ENCODE measurements at places on chromosomes 12 and 14.
A peak's percentile ranks its signal among the peaks of the same experiment; 100 is the strongest.

DNA sequence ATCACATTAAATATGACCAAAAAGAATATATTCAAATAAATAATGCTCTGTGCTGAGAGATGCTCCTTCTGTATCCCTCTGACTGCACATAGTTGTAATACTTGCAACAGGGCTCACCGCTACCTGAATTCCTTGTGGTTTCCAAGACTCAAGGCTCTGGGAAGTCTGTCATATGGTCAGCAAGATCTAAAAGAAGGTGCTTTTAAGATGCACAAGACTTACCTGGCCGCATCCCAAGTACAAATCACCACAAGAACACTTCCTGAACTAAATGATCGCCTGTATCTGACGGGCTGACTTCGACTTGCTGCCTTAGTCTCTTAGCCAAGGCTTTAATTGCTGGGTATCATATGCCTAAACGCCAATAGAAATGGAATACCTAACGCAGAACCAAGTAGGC, 67.2 kb downstream of the HECTD4 start:
- no peak for DNase-seq

DNA sequence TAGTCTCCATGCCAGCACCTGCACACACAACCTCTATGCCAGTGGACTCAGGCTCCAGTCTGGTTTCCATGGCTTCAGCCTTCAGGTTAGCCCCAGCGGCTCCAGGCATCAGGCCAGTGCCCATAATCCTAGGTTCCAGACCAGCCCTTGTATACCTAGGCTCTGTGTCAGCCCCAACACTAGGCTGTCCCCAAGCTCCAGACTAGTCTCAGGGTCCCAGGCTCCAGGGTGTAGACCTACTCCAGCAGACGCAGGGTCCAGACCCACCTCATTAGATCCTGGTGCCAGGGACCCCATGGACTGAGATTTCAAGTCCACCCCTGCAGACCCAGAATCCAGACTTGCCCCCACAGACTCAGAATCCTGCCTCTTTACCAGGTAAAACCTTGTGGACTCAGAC, 275.9 kb downstream of the SLC16A7 start:
- no peak for DNase-seq

DNA sequence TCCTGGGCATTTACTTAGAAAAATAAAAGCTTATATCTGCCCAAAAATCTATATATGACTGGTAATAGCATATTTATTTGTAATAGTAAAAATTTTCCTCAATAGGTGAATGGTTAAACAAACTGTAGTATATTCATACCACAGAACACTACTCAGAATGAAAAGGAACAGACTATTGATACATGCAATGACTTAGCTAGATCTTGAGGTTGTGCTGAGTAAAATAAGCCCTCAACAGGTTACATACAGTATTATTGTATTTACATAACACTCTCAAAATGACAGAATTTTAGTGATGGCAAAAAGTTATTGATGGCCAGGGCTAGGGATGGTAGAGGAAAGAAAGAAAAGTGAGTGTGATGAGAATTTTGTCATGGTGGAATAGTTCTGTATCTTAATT, 178.4 kb downstream of the BMP4 start:
- DNase-seq = no peak

GRCh38 chr12:107126796-107127481, 33.6 kb upstream of the CRY1 start:
- DNase-seq = no peak

DNA sequence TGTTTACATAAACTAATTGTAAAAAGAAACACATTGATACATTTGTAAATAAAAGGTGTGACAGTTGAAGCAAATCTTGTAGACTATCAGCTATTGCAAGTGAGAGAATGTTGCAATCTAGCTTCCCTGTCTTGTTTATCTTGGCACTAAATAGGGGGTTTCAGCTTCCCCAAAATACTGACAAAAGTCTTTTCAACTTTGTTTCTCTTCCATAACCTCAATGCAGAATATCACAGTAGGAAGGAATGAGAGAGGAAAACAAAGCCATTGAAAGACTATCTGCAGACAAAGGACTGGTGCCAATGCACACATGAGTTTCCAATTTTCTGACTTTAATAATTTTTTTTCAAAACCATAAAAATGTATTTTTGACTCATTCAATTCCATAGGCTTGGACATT, 886.2 kb upstream of the MGAT4C start:
- DNase-seq = no peak

DNA sequence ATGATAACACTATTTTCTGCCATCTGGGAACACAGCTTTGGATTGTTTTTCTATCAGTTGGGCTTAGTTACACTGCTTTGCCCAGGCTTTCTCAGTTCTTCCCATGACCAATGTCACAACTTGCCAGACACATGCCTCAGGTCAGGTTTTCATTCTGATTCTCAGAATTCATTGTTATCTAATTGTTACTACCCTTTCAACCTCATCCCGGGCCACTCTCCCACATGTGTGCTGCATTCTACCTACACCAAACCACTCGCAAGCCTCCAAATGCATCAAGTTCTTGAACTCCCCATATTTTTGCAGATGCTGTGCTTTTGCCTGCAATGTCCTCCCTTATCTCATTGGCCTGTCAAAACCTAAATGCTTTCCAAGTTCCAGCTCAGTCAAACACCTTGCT, 36.3 kb downstream of the NELL2 start:
- peak; percentile 37 for DNase-seq

GRCh38 chr12:52022841-52023181, 16.1 kb downstream of the TAMALIN start:
- no peak for DNase-seq

DNA sequence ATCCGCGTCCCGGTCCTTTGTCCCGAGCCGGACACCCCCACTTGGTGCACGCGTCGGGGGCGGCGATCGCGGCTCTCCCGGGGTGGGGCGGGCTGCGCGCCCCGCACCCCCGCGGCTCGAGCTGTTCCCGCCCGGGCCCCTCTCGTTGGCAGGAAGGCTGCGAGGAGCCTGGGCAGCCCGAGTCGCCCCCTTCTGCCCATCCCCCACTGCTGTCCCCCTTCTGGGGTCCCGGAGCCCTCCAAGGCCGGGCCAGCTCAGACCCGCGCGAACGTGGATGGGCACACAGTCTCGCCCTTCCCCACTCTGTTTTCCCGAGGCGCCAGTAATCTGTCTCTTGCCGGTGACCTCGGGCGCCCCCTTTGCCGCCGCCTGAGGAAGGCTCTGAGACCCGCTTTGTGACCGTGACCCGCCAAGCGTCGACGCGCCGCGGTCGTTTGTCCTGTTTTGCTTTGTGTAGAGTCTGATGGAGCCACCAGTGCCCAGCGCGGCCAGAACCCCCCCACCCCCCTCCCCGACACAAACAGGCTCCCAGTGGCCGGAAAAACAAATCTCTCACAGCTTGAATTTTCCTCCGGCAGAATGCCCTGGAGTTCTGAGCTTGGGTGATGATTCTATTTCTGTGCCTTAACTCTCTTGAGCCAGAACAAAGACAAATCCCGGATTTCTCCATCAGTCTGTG, 610 bp downstream of the C14orf132 start:
- DNase-seq = peak; percentile 25

GRCh38 chr14:102138535-102138934, 1.2 kb upstream of the WDR20 start:
- DNase-seq = no peak

- DNase-seq = no peak
These were observed 46.7 kb downstream of the TGFB3 start for GRCh38 chr14:75934998-75935628.

DNA sequence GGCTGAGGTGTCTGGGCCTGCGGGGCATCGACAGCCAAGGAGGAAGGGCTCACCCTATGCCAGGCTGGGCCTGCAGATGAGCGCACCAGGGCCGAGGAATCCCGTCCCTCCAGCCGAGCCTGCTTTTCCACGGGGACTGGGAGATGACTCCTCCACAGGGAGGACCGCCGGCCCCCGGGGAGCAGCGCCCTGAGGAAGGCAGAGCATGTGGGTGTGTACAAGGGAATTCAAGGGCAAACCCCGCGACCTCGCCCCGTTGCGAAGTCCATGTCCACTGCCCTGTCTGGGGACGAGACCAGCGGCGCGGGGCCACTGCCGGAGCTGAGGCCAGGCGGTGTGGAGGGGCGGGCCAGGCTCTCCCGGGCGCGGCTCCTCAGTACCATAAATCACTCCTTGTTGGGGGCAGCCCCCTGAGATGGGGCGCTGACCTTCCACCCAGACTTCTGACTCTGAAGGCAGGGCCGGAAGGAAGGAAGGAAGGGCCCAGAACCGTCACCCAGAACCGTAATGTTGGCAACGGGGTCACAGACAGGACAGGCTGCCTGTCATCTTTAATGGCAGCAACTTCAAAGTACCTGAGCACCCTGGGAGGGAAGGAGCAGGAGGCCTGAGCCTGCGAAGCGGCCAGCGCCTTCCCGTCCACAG, 52.5 kb downstream of the RNF34 start:
- no peak for DNase-seq

DNA sequence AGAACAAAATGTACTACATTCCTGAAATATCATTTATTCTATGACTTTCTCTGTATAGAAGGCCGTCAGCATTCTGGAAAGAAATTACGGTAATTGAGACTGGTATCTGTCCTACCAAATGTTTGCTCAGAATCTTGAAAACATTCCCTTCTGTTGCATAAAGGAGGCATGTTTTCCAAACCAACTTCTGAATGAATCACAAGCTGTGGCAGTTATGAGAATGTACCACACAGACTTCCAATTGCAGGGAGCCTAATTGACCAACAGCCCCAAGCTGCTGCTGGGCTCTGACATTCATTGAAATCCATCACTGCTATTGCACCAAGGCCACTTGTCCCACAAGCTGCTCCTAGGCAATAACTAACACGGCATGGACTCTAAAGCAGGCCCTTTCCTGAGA, 185.3 kb upstream of the CCDC196 start:
- no peak for DNase-seq

DNA sequence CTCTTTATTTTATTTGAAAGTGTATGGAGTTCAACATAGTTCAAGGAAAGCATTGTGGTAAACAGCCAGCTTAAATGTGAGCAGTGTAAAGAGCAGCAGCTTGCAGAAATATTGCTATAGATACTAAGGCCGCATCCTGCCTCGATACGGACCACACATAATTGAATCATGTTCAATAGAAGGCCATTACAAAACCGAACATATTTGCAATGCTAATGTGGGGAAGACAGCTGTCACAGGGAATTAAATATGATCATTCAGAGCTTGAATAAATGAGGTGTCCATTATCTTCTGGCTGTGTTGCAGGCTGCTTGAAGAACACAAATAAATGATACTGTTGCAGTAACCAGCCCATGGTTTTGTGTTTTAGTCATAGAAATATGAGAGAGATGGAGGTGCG, 173.2 kb downstream of the BRMS1L start:
- no peak for DNase-seq

DNA sequence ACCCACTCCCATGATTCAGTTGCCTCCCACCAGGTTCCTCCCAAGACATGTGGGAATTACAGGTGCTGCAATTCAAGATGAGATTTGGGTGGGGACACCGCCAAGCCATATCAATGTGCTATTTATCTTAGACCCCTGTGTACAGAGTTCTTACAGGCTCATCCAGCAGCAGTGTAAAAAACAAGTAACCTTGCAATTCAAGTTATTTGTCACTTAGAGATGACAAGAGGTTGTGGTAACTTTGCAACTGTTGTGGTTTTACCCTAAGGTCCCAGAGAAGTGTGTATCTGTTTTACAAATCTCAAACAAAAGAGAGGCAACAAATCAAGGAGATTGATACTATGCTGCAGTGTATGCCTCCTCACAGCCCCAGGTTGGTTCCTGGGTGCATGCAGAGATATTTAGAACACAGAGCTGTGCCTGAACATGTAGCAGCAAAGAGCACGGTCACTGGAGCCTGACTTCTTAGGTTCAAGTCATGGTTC, 11.5 kb upstream of the HELB start:
- no peak for DNase-seq

DNA sequence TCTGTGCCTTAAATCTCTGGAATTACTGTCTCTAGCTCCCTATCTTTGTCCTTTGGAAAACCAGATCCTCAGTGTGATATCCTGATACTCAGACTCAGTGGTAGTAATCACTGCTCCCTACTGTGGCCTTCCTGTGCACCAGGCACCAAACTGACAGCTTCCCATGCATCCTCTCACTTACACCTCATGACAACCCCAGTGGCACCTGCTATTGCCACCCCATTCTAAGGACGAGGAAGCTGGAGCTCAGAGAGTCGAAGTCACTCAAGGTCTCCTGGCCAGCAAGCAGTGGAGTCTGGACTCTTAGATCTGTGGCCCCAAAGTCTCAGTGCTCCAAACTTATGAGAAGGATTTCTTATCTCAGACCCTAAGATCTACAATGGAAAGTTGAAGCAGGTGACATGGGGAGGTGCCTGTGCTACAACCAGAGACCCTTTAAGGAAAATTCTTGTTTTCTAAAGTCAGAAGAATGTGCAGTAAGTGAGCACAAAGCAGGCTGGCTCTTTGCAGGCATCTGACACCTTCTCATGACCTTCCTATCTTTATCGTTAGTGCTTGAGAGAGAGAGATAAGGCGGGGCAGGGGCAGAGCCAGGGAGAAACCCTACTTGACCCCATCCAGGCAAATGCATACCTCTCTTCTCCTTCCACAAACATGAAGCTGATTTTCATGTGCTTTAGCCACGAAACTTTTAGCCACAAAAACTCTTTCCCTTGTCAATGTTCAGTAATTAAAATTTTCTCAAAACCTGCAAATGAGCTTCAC, 47.1 kb downstream of the CCDC60 start:
- DNase-seq = no peak

- DNase-seq = no peak
These were observed 170.5 kb upstream of the RBM19 start for GRCh38 chr12:114136631-114137030.

- DNase-seq = peak; percentile 9
These were observed 395.7 kb upstream of the PDE3A start for GRCh38 chr12:19972325-19973288.

DNA sequence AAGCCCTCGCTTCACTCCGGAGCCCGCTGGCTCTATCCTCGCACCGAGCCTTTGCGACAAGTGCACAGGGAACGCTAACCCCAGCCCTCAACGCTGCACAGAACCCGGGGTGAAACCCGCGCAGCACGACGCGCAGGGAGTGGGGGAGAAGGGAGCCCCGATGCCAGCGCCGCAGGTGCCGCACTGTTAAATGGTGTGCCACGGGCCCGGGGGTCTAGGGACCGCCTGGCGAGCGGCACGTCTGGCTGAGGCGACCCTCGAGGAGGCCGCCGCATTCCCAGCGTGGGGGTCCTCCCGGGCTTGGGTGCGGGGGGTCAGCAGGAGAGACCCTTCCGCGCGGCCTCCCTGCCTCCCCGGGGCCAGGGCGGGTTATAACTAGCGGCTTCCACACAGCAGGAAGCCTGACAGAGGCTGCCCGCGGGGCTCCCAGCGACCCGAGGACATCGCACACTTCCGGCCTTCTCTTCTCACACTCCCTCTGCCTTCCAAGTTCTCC, 23.8 kb upstream of the LRTM2 start:
- peak; percentile 59 for DNase-seq

- DNase-seq = no peak
These were observed 674.3 kb upstream of the MDGA2 start for GRCh38 chr14:48349689-48350088.

- no peak for DNase-seq
These were observed 50.4 kb upstream of the AMN start for GRCh38 chr14:102872020-102872419.
